AG08395 (cell line): ENCODE measurements at places on chromosomes 11 and 22.

- peak; percentile 22 for DNase-seq
Observed at GRCh38 chr11:27619039-27619574, 81.1 kb downstream of the BDNF start.

DNA sequence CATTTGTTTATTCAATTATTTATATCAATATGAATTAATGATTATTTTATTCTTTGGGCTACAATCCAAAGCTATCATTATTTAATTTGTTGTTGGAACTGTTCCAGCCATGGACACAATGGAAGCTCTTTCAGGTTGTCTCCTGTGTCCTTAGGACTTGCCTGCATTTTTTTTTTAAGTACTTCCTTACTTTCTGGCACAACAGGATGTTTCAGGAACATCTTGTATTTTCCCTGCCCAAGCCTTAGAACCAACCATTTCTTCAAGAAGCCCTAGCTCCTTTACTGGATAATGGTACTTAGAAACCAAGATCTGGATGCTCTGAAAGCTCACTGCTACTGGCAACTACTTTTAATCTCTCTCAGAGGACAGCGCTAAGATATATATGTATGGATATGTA, 57.8 kb upstream of the CLNS1A start:
- no peak for DNase-seq

GRCh38 chr11:69001243-69002081, 11.6 kb downstream of the MRGPRF start:
- DNase-seq, result no peak

- no peak for DNase-seq
Observed at GRCh38 chr22:20354238-20354975, 34.5 kb upstream of the DGCR6L start.

- no peak for DNase-seq
Observed at GRCh38 chr11:104725796-104726408, 172.4 kb downstream of the CASP12 start.

GRCh38 chr22:44449061-44449682, 48.9 kb downstream of the RTL6 start:
- peak; percentile 85 for DNase-seq

GRCh38 chr11:77083566-77084245, 16.9 kb downstream of the CAPN5 start:
- DNase-seq, result no peak

DNA sequence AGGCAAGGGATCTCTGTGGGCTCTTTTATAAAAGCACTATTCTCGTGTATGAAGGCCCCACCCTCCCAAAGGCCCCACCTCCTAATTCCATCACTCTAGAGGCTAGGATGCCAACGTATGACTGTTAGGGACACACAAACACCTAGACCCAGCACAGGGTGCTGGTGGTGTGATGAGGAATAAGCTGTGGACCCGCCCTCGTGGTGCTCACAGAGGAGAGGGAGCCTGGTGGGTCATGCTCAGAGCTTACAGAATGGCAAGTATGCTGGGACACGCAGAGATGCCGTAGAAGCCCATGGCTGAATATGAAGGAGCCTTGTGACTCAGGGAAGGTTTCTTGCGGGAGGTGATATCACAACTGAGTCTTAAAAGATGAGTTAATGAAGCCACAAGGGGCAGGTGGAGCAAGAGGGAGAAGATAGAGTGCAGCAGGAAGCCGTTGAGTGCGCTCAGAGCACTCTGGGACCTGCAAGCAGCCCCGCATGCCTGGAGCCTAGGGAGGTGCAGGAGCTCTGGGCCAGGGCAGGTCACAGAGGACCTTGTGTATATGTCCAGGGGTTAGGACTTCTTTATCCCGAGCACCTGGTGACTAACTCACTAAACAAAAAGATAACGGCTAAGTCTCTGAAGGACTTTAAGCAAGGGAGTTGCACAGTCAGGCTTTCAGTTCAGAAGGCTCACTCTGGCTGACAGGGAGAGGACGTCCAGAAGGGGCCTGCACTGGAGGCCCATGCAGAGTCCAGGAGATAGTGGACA, 160.9 kb downstream of the TRIM29 start:
- no peak for DNase-seq

DNA sequence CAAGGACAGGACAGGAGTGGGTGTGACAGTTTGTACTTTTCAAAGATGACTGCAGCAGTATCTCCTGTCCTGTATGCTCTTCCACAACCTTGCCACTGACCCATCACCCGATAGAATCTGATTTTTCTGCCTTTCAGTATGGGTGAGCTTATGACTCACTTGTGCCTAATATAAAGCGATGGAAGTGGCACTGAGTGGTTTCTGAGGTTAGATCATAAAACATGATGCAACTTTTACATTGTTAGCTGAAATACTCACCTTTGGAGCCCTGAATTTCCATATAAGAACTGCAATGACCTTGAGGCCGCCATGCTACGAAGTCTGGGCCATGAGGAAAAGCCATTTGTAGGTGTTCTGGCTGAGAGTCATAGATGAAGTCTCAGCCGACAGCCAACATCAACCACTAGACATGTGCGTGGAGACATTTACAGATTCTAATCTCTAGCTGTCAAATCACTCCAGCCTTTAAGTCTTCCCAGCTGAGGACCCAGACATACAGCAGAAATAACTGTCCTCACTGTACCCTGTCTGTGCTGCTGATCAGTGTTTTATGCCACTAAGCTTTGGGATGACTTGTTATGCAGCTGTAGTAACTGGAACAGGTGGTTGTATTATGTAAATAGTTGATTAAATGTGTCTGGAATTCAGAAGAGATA, 105.9 kb upstream of the ARHGAP20 start:
- DNase-seq, result no peak

- peak; percentile 14 for DNase-seq
Observed at GRCh38 chr11:109023036-109023435, 358.2 kb downstream of the DDX10 start.
